ENCODE measurements at places on chromosomes 6 and 20.

- DNase-seq: no peak
These were observed 10.9 kb downstream of the JAG1 start for GRCh38 chr20:10662661-10663458.

DNA sequence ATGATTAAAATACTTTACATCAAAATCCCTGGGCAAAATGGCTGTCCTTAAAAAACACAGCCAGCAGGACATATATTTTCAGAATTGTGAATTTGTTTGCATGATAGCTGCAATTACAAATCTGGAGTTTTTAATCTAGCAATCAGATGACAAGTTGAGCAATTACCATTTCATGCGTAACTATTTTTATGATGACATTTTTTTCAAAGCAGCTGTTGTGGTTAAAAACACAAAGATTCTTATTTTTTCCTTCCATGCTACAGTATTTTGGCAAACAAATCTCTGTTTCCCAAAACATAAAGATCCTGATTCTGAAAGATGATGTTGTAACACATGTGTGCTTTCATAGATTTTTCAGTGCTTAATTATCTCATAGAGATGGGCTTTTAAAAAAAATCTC, 90.2 kb downstream of the PHACTR1 start:
- no peak for DNase-seq

GRCh38 chr6:12749531-12750379, 33.2 kb downstream of the PHACTR1 start:
- DNase-seq: no peak

- peak; percentile 60 for DNase-seq
These were observed 45.9 kb downstream of the ELOVL5 start for GRCh38 chr6:53302678-53303360.

DNA sequence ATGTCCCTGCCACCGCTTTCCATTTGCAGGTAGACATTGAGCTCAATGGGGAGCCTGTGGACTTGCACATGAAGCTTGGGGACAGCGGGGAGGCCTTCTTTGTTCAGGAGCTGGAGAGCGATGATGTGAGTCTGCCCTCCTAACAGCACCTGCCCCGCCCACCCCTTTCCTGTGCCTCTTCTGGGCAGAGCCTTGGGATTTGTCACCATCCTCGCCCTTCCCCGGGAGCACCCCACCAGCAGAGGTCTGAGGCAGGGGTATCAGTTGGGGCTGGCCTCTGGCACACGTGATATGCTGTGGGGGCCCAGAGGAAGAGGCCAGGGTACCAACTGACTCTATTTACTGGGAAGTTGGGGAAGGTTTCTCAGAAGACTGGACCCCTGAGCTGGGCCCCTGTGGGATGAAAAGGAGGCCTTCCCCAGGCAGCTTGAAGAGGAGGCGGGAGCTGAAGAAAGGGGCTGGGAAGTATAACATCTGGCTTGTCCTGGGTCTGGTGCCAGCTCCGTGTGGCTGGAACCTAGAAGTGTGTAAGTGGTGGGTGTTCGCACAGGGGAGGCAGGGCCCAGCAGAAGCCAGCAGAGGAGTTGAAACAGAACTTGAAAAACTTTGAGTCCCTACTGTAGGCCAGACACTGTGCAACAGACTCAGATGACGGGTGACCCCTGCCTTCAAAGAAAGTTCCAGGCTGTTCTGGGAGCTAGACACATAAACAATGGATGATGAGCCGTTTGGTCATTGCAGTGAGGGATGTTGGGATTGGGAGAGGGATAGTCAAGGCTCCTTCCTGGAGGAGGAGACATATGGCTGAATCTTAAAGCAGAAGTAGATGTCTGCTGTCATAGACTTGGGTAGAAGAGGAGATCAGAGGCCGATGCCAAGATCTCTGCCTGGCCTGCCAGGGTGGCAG, 7.2 kb downstream of the LPIN3 start:
- no peak for DNase-seq

GRCh38 chr6:6331393-6331792, 10.9 kb upstream of the F13A1 start:
- no peak for DNase-seq

DNA sequence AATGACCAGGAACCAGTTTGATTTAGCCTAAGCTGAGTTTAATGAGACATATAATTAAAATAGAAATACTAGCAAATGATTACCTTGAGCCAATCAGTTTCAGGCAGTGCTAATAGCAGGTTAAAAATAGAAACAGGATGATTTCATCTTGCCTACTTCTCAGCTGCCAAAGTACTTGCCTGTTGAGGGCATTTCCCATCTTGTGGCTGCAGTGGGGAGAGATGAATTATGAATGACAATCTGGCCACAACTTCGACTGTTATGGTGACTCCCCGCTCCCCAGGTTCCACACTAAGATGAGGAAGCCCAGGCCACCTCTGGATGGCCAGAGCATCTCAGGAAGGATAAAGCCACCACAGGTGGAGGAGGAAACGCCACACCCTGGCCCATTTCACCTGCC, 31.3 kb downstream of the MBOAT1 start:
- peak; percentile 20 for DNase-seq

DNA sequence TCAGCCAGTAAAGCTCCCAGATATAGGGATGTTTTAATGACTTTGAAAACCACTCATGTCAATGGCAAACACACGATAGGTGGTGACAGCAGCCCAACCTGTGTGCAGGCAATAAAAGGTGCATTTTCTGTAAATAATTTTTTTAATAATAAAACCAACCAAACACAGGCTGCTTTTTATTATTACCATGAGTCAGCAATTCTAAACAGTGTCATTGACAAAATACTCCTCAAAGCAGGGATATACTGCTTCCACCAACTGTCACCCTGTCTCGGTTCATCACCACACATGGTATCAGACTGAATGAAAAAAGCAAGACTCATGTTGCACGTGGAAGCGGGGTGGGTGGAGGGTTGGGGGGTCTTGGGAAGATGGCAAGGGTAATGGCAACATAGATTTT, 195.9 kb downstream of the ANKRD60 start:
- no peak for DNase-seq

DNA sequence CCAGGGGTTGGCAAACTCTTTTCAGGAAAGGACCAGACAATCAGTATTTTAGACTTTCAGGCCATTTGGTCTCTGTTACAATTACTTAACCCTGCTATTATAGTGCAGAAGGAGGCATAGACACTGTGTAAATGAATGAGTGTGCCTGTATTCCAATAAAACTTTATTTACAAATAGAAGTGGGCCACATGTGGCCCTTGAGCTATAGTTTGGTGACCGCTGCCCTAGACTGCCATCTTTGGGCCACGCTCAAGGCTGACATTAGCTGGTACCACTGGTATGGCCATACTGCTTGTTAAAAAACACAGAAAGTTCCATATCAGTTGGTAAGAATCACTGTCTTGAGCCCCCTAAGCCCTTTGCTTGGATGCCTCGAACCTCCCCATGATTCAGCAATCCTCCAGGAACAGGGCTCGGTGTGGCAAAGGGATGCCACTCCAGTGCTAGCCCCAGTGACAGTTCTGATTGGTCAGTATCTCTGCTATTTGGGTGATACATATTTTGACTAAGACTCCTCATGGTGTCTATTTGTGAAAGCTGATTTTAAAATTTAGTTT, 23.3 kb upstream of the SNRNP48 start:
- DNase-seq: no peak

- DNase-seq: peak; percentile 85
These were observed 36.4 kb downstream of the HLA-DPB1 start for GRCh38 chr6:33112148-33112547.

DNA sequence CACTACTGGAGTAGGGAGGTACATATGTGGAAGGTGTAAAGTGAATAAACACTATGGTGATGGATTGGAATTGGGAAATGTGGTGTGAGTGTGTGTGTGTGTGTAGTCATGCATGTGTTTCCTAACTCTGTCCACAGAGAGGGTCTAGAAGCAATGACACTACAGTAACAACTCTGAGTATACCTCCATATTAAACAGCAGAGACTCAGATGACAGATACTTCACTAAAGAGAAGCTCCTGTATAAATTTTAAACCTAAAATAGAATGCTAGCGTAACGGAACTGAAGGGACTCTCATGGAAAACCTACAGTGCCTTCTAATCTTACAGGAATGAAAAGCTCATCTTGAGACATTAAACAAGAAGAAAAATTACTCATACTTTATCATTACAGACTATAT, 150.5 kb downstream of the SLC16A10 start:
- no peak for DNase-seq

GRCh38 chr6:56851074-56851473, 103.8 kb upstream of the BEND6 start:
- peak; percentile 47 for DNase-seq

- DNase-seq: no peak
These were observed 50.7 kb downstream of the TGM2 start for GRCh38 chr20:38114353-38114791.

GRCh38 chr6:159099276-159099675, 54.5 kb upstream of the TAGAP start:
- no peak for DNase-seq

GRCh38 chr6:130364224-130364780, 1.5 kb upstream of the TMEM200A start:
- DNase-seq: no peak

- no peak for DNase-seq
These were observed 183.1 kb downstream of the GMPR start for GRCh38 chr6:16421462-16421960.

DNA sequence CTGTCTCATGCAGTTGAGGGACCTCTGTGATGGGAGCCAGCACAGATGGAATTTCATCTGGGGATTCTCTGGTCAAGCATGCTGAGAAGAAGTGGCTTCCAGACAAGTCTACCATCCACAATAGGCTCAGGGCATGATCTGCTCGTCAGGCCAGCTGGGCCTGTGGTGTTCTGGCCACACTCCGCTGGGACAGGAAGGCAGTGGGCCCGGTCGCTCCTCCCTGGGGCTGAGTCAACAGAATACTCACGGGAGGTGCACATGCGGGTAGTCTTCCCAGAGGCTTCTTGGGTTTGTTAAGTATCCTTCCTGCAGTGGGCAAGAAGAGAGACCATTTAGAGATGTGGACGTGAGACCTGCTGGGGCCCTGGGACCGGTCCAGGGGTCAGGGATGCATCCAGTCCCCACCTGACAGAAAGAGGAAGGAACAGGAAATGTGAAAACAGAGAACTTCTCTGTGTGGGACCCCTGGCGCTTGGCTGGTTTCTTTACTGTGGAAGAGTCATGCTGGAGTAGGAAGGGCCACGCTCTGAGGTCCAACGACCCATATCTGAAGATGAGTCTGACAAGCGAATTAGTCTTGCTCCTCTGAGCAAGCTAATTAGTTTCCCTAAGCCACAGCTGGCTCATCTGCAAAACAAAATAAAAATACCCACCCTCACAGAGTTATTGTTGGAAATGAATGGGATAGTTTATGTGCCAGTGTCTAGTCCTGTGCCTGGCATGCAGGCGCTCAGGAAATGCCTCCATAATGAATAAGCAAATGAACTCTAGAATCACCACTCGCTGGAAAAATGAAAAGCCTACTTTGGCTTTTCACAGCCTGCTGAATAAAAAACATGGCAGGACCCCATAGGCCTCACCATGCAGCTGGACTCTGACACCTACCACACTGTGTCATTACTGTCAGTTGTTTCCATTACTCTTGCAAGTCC, 67.3 kb downstream of the TRAM2 start:
- no peak for DNase-seq
